ENCODE measurements at places on chromosomes 2 and 18.

DNA sequence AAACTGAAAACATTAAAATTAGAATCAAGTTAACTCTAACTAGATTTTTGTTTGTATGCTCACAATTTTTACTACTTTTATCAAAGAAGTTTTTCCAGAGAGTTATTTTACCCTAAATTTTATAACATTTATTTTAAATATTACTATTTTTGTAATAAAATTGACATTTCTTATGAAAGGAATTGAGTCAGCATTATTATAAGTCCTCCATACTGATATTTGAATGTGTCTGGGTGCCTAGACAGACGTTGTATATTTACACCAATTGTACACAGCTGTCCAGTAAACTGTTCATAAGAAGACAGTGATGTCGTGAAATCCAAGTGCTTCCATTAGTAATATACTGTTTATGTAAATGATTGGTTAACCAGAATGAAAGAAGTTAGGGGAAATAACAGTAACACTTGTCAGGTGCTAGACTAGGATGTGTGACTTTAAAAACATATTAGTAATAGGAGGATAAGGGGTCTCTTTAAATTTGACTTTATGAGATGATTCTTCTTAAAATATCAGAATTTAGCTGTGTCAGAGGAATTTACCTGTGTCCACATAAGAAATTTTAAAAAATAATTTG is 73.7 kb downstream of the TANK start:
- DNase-seq: no peak

- DNase-seq: no peak
Measured at GRCh38 chr2:127044977-127045661, 61.8 kb downstream of the BIN1 start.

DNA sequence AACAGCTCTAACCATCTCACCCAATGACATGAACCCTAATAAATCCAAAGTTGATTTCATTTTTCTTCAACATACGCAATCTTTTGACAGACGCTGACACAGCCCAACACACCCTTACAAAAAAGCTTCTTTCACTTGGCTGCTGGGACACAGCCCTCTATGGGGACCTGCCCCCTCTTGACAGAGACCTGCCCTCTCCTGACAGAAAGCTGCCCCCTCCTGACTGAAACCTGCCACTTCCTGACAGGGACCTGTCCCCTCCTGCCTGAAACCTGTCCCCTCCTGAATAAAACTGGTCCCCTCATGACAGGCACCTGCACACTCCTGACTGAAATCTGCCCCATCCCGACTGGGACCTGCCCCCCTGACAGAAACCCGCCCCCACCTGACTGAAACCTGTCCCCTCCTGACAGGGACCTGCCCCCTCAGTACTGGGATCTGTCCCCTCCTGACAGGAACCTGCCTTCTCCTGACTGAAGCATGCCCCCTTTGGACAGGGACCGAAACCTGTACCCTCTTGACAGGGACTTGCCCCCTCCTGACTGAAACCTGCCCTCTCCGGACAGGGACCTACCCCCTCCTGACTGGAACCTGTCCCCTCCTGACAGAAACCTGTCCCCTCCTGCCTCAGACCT is 87.9 kb downstream of the PXDN start:
- DNase-seq: no peak

DNA sequence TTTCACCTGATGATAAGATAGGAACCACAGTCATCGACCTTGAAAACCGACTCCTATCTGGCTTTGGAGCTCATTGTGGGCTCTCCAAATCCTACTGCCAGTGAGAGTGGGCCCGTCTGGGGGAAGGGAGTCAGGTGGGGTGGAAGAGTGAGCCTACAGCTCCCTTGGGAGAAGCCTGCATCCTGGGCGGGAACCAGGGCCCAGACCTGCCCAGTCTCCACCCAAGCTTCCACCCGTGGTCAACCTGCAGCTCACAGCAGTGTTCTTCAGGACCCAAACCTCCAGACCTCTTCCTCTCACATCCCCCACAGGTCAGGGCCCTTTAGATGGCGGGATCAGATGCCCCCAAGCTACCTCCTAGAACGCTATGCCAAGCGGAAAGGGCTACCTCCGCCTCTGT is 40.2 kb downstream of the LMAN2L start:
- DNase-seq: no peak

Measured in T-helper 2 cell (primary cell).